ENCODE measurements at places on chromosomes 1 and 21.

- no peak for DNase-seq
Measured at GRCh38 chr1:244054924-244055263, 3.8 kb downstream of the ZBTB18 start.

DNA sequence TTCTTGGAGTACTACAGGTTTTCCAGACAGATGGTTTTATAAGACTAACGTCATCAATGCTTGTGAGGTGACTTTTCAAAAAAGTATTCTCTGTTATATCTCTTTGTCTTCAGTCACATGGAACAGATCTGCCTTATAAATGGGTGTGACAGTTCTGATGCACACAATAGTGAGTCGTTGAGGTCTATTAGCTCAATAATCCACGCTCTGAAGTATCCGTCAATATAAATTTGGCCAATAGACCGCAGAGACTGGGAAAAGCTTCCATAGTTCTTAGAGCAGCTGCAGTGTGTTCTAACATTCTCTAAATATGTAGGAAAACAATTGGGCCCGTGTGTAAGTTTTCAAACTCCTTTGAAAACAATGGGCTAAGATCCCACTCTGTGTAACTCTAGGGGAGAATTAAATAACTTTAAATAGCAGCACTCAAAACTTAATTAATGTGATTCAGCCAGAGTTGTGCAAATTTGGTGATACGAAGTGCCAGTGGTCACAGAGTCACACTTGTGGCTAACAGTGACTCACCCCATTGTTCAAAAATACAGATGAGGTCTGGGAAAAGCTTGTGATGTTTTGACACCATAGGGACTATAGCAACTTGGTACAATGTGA, 316.0 kb downstream of the LMO4 start:
- DNase-seq = no peak

DNA sequence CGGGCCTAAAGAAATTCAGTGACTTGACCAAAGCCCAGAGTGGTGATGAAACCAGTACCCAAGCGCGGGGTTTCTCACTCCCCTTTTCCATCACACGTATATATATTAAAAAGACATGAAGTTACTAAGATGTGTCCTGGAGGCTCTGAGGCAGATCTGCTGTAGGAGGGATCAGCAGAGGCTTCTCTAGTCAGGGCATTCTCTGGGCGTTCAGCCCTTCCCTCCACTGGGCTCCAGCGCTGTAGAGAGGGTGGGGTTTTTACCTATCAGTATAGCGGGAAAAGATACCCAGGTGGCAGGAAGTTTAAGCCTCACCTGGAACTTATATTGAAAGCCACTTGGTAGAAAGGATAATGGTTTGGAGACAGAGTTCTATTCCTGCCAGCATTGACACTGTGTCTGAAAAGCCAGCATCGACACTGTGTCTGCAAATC, 862 bp upstream of the PLEKHO1 start:
- DNase-seq = no peak

GRCh38 chr21:36516281-36516680, 36.4 kb upstream of the CLDN14 start:
- no peak for DNase-seq

- no peak for DNase-seq
Measured at GRCh38 chr1:5640845-5641244, 351.4 kb downstream of the NPHP4 start.

DNA sequence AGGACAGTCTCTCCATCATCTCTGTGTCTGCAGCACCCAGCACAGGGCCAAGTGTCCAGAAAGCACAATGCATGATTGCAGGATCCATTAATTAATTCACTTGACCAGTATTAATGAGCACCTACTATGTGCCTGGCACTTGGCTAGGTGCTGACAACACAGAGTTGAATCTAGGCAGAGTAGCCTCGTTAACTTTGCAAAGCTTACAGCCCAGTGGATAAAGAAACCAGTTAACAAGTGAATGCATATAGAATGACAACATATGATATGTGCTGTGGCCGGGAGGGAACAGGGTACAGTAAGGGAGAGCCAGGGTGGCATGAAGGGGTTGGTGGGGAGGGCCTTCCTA, 10.9 kb downstream of the SLC1A7 start:
- no peak for DNase-seq

DNA sequence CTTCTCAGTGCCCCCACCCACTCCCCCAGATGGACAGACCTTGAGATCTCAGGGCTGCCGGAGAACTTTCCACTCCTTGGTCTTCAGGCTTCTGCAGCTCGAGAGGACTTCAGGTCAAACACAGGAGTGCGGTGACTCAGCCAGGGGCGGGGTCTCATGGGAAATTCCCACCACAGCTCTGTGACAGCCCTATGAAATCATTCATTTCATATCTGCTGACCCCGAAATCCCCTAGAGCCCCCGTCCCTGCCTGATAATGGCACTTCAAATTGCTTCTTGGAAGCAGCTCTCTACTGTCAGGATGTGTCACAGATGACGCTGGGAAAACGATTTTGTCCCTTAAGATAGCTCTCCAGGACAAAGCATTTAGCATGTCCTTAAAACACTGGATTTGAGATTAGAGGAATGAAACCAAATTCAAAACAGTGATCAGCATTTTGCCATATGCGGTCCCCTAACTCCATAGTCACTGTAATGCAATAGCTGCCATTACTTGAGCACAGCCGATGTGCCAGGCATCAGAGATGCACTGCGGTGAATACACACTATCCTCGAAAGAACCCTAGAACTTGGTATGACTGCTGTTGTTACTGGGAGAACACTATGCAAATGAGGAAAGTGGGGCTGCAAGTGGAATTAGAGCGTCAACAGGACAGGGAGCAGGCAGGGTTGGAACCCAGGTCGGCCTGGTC, at the start of gene TNFRSF9:
TNFRSF9 (minus strand) TSS at position 95 of the 692 bp plus-strand sequence. CDS start 845 bp downstream, outside the sequence.
- no peak for DNase-seq

DNA sequence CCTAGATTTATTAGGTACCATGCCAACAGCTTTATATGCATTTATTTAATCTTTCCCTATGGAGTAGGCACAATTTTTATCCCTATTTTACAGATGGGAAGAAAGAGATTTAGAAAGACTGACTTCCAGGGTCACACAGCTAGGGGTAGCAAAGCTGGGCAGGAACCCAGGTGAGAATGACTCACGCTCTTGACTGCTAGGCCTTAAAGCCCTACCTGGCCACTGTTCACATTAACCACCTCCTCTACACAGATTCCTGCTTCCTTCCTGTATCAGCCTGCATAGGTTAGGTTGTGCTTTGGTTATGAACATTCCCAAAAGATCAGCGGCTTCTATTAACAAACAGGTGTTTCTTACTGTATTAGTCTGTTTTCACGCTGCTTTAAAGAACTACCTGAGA, 53.2 kb downstream of the DNAJC6 start:
- no peak for DNase-seq

DNA sequence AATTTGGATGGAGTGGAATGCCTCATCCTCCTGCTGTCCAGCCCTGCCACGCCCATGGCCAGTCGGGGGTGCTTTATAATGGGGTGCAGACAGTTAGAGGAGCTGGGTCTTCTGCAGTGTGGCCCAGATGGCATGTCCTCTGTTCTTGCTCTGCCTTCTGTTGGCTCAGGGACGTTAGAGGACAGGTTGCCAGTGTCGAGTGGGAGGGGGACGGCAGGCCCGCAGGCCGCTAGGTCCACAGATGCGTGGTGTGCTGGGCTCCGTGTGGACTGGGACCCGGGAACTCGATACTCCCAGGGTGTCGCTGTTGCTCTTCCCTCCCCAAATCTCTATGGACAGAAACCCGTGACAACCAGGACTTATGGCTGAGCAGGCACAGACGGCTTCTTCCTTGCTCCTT, 33.3 kb downstream of the SIM2 start:
- no peak for DNase-seq

Data from hippocampal formation (tissue), 2 donors.